ENCODE measurements at places on chromosomes 12 and 14.

DNA sequence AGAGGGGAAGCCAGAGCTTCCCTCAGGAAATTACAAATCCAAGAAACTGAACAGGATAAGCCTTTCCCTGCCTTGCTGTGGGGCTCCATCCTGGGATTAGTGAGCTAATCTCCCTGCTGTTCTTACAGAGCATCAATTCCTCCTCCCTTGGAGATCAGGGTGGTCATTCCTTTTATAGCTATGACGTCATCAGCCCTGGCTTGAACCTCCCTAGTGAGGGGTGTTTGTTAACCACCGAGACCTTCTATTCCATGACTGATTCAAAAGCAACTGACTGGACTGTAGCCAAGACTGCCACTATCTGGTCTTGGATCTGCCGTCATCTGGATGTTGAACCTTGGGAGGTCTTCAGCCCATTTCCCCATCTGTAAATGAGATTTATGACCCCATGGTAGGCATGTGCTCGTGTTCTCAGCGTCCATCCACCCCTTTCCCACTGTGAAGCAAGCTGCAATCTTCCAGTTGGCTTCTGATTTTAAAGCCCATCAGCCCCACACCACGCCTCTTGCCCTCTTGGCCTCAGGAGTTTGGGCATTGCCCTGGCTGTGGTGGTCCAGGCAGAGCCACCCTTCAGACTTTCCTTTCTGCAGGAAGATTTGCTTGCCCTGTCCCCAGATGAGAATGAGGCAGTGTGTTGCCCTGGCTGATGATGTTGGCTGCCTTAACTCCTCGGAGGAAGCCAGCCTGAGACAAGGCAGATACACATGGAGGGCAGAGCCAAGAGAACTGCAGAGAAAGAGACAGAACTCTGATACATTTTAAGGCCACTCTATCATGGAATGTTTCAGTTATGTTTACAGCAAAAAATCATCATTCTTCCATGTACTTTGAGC is 59.6 kb upstream of the ACTN1 start:
- peak; percentile 98 for DNase-seq

- DNase-seq = peak; percentile 89
Observed at GRCh38 chr14:49972823-49973222, 79.9 kb downstream of the ARF6 start.

DNA sequence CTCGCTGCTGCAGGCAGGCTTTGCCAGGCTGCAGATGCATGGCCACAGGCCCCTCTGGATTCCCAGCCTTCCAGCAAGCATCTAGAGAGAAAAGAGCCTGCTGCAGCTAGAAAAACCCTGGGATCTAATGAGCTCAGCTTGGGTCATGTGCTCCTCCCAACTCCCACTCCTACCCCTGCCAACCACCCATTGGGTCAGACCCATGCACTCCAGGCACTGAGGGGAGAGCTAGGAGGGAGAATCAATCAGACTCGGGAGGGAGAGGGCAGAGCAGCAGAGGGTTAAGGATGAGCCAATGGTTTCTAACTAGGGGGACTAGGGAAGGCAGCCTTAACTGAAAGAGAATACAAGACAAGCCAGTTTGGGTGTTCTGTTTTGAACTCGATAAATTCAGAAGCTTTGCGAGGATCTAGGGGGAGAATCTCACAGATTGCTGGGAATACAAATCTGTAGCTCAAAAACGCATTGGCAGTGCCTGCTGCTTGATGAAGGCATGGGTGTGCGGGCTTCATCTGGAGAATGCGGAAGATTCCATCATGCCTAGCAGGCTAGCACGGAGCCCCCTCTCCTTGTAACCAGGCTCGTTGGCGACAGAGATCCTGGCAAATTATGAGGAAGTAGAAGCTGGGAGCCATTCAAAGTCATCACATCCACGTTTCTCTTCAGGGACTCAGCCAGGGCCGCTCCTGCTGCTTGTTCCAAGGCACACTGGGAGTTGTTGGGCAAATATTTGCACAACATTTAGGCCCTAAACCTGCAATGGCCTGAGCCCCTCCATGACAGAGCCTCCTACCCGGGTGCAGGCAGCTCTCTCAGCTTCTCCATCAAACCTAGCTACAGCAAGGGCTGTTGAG is 56.4 kb downstream of the VCPKMT start:
- no peak for DNase-seq

GRCh38 chr14:51482102-51482501 is 169.6 kb upstream of the FRMD6 start:
- no peak for DNase-seq

GRCh38 chr12:57868851-57869268 is 22.3 kb upstream of the CTDSP2 start:
- DNase-seq = no peak

GRCh38 chr12:98332642-98333041 is 182.7 kb upstream of the TMPO start:
- DNase-seq = no peak

- peak; percentile 17 for DNase-seq
Observed at GRCh38 chr12:128259556-128260070, 7.4 kb upstream of the TMEM132C start.

DNA sequence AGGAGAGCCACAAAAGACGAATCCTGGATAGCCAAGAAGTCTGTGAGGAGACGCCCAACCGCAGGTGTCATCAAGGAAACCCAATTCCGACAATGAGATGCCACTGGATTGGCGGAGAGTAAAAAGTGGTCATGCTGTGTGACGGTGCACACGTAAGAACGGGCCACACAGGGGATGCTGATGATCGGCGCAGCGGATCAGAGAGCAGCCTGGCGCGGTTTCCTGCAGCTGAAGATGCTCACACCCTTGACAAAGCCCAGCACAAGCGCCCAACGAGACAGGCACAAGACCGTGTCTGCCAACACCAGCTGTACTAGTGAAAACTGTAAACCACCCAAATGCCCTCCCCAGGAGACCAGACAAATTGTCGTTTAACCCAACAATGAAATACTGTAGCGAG is 55.8 kb downstream of the CCDC85C start:
- DNase-seq = no peak

- no peak for DNase-seq
Observed at GRCh38 chr14:55867311-55867710, 250.9 kb upstream of the PELI2 start.

DNA sequence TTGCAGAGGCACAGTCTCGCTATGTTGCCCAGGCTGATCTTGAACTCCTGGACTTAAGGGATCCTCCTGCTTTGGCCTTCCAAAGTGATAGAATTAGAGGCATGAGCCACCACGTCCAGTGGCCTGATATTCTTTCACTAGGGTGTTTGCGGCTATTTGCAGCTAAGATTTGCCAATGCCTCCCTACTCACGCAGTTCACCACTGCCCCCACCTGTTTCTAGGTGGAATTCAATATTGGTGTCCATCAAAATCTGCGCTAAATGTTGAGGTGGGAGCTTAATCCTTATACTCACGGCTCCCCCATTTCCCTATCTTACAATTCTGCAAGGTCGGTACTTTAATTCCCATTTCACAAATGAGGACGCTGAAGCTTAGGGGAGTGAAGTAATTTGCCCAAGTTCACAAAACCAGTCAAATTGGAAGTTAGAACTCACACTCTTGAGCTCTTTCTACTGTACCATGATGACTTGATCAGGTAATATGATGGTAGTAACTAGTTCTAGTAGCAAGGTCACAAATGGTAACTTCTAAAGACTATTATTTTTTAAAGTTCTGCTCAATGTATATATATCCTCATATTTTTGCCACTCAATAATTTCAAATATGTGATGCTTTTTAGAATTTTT is 22.1 kb upstream of the LRRC9 start:
- DNase-seq = peak; percentile 10

GRCh38 chr12:32482226-32482625 is 82.9 kb downstream of the FGD4 start:
- no peak for DNase-seq

GRCh38 chr14:53764846-53765245 is 191.8 kb downstream of the BMP4 start:
- no peak for DNase-seq
